Coronary artery (tissue), 2 donors: ENCODE measurements at places on chromosomes 13 and 19.

GRCh38 chr13:41053384-41053826 is 7.9 kb upstream of the WBP4 start:
- no peak for DNase-seq

DNA sequence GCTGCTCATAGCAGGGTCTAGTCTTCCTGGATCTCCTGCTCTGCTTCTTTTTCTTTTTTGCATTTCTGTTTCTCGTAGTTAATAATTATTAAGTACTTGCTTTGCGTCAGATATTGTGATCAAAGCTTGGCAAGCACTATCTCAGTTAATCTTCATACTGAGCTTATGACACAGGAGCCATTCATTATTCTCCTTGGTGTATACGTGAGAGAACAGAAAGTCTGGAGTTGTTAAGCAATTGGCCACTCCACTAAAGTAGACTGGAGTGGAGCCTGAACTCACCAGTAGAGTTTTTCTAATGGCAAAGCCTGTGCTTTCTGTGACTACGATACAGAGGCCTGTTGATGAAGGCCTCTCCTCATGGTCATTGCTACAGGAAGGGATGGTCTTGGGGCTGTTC is 285.9 kb downstream of the RFC3 start:
- DNase-seq = no peak

- no peak for DNase-seq
Measured at GRCh38 chr13:107865643-107866031, 349.7 kb downstream of the LIG4 start.

DNA sequence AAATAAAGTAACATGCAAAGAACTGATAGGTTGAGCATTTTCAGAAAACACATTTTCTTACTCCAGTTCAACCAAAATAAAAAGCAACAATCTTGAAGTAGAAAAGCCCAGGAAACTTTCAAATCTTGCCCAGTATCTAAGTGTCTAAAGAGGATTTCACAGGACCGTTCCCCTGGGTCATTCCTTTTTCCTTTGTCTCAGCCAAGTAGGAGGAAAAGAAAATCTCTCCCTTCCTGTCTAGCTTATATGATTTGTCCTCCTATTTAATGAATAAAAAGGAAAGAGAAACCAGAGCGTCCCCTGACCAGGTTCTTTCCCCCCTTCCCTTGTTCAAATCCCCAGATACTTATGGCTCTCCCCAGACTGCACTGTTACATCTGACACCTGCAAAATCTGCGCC is 248.0 kb downstream of the KCTD12 start:
- DNase-seq = no peak

DNA sequence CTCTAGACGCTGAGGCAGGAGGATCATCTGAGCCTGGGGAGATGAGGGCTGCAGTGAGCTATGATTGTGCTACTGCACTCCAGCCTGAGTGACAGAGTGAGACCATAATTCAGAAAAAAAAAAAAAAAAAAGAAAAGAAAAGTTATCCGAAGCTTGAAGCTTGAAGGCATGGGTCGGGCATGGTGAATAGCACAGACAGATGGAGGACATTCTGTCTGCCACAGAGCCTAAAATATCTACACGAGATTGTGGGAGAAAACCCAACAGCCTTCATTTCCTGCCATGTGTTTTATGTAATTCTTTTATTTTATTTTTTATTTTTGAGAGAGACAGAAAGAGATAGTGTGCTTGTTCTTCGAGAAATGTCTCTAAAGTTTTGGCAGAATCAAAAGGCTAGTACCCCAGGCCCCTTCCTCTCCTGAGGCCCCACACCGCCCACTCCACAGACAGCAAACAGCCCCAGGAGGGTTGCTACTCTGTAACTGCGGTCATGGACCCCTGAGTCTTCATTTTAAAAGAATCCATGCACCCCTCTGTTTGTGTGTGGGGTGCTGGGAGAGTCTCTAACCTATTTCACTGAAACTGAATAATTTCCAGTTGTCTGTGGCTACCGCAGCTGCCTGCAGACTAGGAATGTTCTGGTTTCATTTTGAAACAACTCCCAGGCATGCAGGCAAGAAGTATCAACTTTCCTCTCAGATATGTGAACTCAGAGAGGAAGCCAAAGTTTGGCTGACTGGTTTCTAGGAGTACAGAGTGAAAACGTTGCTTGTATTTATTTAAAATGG is 38.4 kb upstream of the RCBTB2 start:
- no peak for DNase-seq

DNA sequence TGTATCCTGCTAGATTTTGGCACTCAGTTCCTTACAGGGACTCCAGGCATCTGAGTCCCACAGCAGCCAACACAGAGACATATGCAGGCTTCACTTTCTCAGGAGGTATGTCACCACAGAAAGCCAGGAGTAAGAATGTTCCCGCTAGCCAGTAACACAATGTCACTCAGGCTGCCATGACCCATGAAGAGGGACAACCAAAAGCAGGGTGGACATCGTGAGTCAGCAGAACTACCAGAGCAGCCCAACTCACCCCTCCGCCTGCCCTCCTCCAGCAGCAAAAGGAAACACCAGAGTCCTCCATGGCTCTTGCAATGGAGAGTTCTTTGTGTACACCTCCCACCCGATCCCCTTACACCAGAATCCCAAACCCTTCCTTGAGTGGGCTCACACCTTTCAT is 95.4 kb downstream of the CRYL1 start:
- no peak for DNase-seq

DNA sequence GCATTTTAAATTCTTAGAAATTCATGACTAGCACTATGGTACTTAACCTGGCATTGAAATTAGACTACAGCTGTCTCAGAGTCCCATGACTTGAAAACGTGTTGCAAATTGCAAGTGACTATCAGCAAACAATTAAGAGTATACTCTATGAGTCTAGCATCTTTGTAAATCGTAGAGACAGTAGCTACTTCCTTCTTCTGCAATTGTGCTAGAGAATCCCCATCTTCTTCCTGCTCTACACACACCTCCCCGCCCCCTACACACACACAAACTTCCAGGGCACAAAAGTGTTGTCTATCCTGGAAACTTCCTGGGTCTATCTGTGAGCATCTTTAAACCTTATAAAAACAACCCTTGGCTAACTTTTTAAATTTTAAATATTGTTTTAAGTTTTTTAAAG is 35.2 kb upstream of the MIR17HG start:
- no peak for DNase-seq

GRCh38 chr13:46396341-46396740 is 9.3 kb upstream of the RUBCNL start:
- no peak for DNase-seq

DNA sequence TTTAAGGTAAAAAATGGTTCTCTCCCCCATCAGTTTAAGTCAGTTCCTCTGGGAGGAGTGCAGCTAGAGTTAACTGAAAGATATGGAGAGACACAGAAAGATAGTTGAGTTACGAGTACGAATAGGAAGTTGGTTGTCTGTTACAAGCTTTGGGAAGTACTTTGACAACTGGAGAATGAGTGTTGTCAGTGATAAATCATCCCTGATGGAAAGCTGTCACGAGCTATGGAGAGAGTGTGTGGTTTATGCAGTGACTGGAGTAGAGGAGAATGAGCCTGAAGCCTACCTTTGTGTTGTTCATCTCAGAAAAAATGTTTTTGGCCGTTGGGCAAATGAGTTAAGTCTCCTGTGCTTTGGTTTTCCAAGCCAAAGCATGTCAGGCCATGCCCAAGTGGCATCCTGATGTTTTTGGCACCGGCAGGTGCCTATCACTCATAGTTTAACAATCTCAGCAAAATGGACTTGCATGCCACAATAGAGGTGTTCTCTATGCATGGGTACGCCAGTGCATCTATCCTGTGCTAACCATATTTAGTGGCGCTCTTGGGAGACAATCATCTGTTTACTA is 350.2 kb downstream of the IRS2 start:
- no peak for DNase-seq

- DNase-seq = no peak
Measured at GRCh38 chr13:71838842-71839241, 28.2 kb downstream of the DACH1 start.

DNA sequence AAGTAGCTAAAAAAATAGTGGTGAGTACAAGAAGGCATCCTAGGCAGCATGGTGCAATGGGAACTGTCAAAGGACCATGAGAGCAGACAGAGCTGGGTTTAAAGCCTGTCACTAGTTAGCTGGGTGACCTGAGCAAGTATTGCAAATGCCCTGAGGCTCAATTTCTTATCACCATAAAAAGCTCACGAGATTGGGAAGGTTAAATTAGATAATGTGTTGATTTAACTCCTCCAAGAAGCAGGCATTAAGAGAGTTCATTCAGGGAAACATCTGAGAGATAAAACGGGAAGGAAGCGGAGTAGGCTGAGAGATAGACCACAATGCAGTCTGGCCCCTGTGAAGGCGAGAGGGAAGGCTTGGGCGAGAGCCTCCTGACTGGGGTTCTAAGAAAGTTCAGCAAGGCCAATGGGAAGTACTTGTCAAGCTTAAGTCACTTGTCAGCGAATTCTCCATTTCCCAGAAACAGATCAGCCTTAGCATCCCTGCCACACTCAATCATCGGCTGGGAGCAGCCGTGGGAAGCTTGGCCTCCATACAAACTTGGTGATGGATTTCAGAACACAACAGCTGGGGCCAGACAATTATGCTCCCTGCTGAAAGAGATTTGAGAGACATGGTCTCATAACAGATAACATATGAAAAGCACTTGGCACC is 105.5 kb downstream of the POU4F1 start:
- no peak for DNase-seq

DNA sequence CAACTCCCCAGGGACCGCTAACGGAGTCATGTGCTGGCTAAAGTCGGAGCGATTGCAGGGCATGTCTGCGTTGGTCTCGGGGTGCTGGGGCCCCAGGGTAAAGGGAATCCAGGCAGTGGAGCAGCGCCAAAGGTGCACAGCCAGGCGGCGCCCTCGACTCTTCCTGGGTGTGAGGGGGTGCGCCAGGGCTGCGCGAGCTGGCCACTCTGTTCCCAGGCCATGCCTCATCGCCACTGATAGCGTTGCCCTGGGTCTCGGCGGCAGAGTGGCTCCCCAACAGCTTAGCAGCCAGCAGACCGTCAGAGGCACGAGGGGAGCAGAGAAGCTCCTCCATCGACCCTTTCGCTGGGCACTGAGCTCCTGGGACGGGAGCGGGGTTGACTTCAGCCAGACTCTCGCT is 152.7 kb downstream of the B3GLCT start:
- DNase-seq = no peak

GRCh38 chr13:76921516-76921915 is 26.8 kb upstream of the ACOD1 start:
- DNase-seq = no peak
